ENCODE measurements at places on chromosomes 3 and 15.

DNA sequence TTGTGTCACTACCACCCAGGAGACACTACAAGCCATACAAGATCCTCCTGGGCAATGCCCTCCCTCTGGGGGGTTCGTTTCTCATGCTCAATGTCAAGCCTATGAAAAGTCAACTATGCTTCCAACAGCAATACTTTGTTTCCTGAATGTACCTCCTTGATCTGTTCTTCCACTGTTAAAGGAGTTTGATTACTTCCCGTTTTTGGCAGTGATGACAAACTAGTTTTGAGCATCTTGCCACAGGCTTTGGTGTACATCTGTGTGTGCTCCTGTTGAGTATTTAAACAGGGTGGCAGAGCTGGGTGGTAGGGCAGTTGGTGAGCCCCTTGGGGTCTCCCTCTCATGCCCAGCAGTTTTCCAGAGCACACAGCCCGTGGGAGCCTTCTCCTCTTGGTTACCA lies 81.4 kb downstream of the IL12A start:
- DNase-seq, result no peak

- DNase-seq, result no peak
Observed at GRCh38 chr3:56704706-56705105, 21.6 kb upstream of the TASOR start.

DNA sequence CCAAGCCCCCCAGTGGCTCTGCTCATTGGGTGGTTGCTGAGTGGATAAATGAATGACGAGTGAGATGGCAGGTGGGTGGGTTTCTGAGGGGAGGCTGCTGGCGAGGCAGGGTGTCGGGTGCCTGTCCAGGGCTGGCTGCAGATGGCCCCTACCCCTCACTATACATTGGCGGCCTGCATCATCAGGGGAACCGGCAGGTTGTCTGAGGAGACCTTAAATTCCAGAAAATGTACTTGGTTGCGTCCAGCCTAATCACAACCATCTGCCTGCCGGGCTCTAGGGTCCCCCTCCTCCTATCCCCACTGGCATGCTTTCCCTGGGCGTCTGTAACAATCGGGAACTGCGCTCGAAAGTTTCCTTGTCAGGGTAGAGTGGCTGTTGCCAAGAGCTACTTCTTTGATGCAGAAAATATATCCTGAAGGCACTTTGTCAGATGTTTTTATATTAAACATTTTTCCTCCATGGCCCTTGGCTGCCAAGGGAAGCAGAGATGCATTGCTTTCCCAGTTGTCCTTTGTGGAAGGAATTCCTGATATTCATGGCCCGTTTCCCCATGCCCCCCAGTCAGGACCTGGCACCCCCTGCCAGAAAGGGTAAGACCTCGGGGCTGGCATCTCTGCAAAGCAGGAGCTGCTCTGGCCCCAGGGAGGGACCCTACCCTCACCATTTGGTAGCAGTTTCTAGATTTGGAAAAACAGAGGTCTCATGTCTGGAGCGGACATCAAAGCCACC lies 22.9 kb downstream of the SMAD6 start:
- DNase-seq, result no peak

- no peak for DNase-seq
Observed at GRCh38 chr15:82832601-82833361, 23.4 kb downstream of the WHAMM start.

DNA sequence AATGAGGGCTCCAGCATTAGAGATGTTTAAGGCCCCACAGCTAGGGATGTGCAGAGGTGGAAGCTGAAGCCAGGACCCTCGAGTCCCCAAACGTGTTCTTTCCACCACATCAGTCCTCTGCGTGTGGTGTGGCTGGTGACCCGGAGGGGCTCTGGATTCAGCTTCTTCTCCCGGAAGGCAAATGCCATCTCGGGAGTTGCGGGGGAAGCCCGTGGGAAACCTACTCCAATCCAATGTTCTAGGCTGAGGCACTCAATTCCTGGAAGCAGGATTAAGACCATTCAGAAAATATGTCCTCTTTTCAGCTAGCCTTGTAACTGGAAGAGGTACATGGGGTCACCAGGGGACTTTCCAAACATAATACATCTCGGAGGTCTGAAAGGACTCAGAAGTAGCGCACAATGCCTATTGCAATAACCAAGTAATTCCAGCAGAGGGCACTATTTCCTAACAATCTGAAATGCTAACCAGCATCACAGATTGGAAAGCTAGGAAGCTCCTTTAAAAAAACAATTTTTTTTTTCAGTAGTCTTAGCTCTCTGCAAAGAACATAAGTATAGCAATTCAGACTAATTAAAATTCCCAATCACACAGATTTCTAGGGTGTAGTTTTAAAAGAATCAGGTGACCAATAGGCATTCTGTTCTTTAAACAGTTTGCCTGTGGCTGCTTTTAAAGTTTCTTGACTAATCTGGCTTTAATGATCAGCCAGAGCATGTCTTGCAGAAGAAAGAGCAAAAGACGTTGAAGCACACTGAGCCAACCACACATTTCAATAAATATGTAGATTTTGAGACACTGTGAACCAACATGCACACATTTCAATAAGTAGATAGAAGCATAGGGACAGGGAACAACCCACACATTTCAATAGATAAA lies 36.1 kb downstream of the BNC1 start:
- DNase-seq, result peak; percentile 1

DNA sequence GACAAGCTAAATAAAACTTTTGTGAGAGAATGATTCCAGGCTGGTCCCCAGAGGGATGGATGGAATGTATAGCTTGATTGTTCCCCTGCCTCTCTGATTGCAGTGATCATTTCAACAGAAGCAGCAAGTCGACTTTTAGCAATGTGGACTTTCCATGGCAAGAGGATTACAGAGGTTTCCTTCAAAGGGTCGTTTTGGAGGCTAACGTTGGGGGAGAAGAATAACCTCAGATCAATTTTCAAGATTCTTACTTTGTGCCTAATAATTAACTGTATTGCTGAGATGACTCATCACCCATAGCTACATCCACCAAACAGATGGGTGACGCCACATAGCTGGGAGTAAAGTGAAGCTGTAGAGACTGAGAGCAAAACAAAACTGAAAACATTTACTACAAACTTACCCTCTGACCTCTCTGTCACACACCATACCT lies 79.9 kb downstream of the GTPBP8 start:
- no peak for DNase-seq

All from activated T-cell treated with anti-CD3 and anti-CD28 coated beads for 48 hours (primary cell).